HuH-7 (cell line): ENCODE measurements at places on chromosomes 2 and 18.

DNA sequence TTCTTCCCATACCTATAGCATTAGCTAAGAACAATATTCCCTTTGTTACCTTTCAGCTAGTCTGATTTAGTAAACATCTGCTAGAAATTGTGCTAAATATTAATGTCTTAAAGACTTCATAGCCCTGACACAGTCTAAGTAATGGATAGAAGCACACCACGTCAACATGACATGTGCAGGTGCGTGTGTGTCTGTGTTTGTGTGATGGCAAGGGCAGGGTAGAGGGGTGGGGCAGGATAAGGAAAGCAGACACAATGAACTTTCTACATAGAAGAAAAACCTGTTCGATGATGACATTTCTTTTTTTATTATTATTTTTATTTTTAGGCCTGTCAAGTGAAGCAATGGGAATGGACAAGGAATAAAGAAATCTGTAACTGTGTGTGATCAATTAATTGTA is 223.3 kb downstream of the NOL4 start:
- DNase-seq: no peak

GRCh38 chr2:168961450-168962229 is 60.5 kb downstream of the G6PC2 start:
- DNase-seq: peak; percentile 17

DNA sequence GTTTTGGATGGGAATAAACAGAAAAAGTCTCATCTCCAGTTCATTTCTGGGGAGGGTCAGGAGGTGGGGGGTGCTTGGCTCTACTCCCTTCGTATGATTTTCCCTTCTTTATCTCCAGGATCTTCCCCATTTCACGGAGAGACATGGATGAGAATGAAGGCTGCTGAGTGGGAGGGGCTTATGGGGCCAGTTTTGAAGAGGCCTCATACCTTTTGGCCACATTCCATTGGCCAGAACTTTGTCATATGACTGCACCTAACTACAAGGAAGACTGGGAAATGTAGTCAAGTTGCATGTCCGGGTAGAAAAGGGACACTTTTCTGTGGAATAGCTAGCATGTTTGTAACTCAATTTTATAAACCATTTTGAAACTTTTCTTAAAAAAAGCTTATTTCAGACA is 117.6 kb downstream of the NEDD4L start:
- no peak for DNase-seq

DNA sequence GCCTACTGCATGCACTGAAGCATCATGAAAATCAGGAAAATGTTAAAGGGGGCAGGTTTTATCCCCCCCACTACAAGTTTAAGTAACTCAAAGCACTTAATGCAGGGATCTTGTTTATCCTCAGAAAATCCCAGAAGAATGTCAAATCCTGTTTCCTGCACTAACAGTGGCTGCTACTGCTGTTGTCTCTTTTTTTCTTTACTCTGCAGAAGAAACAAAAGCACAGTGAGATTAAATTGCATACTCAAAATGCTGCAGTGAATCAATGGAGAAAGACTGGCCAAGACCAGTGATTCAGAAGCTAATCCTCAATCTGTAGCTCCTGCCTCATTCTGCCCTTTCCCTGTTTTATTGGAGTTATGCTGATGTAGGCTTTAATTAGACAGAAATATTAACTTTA is 332.3 kb upstream of the FIGN start:
- no peak for DNase-seq

DNA sequence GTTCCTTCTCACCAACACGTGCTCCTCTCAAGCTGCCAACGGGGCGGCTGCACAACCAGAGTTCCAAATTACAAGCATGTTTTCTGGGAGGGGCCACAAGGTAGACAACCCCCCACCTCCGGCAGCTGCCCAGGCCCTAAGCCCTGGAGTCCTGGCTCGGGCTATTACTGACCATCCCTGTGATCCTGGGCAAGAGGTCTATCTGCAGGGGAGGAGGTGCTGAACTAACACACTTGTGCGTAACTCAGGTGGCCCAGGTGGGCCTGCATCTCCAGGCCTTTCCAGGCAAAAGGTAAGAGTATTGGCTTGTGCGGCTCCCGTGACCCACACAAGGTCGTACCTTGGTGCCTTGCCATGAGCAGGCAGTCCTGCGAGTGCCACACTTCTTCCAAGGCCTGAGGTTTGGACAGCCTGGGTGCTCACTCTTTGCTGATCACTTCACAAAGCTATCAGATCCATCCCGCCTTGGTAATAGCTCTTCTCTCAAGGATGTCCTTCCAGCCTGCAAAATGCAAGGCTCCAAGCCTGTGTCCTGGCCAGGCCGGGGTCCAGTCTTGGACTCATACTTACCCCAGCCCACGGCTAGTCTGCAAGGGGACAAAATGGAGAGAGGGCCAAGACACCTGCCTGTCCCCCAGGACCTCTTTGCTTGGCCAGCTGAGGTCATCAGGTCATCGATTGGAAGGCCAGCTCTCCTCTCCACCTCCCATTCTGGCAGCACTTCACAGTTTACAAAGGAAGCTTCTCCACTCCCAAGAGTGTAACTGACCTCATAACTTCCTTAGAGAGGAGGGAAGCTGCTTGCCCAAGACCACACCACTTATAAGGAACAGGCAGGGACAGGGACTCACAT is 33.9 kb downstream of the ADRA2B start:
- no peak for DNase-seq

DNA sequence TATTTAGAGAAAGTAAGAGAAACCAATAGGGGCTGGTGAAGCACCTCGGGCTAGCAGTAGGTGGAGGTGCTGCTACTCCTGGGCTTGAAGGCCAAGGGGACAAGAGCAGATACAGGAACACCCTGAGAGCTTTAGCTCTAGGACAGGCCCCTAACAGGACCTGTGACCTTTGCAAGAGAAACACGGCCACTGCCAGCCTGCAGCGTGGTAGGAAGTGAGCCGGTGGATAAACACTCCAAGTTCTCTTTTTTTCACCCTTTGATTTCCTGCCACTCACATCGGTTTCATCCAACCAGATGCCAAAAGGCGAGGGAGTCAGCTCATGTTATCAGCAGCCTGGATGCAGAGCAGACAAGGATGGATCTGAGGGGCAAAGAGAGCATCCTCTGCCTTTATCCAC is 66.8 kb upstream of the SPRED2 start:
- no peak for DNase-seq

DNA sequence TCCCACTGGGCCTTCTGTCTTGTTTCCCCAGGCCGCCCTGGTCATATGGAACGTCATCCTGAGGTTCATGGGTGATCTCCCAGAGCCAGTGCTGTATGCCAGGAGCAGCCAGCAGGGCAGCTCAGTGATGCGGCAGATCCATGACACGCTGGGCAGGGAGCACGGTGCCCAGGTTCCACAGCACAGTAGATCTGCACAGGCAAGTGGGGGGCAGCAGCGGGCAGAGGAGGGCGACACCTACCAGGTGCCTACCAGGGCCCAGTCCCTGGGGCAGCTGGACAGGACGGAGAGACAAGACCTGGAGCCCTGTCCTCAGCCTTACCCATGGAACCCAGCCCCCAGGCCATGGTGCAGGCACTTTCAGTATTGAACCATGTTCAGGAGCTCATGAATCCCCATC is 36.1 kb upstream of the GPR17 start:
- DNase-seq: no peak

DNA sequence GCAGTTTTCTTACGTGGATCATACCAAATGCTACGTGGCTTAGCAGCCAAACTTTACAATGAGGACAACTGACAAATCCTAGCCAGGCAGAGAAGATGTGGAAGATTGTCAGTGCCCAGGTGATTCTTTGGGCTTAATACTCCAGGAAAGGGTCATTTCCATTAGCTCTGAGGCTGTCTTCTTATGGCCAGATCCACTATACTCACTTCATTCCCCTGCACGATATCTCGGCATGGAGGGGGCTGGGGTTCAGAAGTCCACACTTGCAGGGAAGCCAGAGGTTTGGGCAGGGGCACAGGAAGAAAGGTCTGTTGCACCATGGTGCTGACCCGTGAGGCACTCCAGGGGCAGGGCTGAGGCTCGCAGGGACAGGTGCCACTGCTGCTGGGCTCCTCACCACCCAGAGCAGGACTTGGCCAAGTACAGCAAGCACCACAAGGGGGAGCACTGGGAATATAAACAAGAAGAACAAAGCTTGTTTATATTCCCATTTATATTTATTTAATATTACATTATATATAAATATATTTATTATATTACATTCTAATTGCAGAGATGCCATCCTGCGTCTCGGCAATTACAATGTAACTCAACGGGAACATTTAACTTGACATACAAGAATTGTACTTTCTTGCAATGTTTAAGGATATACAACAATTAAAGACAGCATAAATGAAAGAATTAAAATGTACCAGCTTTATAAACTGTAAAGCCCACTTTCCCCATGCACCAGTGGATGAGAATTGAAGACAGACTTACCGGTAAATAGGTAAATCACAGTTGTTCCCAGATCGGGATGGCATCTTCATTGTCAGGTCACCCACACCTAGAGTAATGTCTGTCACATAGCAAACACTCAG is 27.2 kb downstream of the CLUL1 start:
- peak; percentile 51 for DNase-seq

GRCh38 chr2:184936761-184937160 is 338.4 kb downstream of the ZNF804A start:
- DNase-seq: no peak

DNA sequence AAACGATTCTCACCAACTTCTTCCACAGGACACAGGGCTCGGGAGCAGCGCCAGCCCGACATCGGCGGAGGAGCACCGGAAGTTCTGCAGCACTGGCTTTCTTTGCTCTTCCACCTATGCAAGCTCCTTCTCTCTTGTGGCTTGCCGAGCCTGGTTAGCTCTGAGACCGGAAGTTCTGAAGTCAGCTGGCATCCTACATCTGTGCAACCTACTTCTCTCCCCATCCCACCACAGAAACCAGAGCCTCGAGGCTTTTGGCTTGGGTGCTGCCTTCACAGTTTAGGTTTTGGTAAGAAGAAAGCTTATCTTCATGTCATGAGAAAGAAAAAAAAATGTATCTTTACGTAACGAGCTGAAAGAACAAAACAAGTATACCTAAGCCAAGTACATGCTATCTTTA is 111.7 kb downstream of the ANKRD44 start:
- no peak for DNase-seq

DNA sequence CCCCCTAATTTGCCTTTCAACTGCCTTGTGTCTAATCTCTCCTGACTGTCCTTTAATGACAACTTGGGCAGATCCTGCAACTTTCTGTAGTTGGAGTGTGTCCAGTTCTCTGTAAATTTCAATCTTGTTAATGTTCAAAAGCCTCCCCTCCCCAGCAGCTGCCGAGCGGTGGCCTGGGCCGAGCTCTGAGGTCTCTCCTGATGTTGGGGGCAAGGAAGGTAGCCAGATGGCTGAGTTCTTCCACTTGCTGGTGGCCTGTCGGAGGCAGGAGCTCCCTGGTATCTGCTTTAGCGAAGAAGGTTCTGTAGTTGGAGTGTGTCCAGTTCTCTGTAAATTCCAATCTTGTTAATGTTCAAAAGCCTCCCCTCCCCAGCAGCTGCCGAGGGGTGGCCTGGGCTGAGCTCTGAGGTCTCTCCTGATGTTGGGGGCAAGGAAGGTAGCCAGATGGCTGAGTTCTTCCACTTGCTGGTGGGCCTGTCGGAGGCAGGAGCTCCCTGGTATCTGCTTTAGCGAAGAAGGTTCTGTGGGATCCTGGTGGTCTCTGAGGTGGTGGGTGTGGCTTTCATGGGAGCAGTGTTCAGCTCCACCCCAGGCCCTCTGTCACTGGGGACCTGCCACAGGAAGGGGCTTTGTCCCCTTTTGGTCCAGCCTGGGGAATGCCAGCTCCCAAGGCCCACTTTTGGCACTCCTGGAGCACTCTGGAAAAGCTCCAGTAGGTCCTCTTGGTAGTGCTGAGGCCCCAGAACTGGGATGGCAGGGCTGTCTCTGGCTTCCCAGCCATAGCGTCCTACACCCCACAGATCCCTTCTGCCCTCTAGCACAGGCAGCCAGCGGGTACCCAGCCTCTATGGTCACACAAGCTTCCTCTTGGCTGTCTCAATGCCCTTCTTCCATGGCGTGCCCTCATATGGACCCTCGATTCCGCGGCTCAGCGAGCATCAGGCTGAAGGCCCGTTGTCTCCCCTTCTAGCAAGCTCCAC is 211.9 kb downstream of the ALPK2 start:
- no peak for DNase-seq

DNA sequence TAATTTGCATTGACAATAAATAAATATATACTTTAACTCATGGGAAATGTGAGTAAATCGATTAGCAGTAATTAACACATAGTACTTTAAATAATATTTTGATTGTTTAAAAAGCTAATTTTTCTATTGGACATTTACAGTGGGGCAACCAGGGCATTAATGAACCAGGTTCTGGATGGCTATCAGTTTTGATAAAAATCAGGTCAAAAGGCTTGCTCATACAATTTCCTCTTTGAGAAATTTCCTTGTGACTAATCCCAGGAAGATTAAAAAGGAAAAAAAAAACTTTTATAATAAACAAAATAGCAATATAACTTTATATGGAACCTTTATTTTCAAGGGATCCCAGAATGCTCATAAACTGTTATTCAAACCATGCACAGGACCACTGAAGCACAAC is 497.2 kb upstream of the ZEB2 start:
- no peak for DNase-seq

GRCh38 chr2:175393851-175394250 is 212.3 kb upstream of the ATP5MC3 start:
- DNase-seq: no peak

- no peak for DNase-seq
These were observed 14.7 kb downstream of the CUL3 start for GRCh38 chr2:224570328-224570993.

- no peak for DNase-seq
These were observed 10.1 kb downstream of the SP9 start for GRCh38 chr2:174344716-174345461.

- no peak for DNase-seq
These were observed 36.9 kb downstream of the TRAK2 start for GRCh38 chr2:201414099-201415023.

GRCh38 chr18:63603772-63604171 is 16.6 kb downstream of the SERPINB13 start:
- DNase-seq: no peak

DNA sequence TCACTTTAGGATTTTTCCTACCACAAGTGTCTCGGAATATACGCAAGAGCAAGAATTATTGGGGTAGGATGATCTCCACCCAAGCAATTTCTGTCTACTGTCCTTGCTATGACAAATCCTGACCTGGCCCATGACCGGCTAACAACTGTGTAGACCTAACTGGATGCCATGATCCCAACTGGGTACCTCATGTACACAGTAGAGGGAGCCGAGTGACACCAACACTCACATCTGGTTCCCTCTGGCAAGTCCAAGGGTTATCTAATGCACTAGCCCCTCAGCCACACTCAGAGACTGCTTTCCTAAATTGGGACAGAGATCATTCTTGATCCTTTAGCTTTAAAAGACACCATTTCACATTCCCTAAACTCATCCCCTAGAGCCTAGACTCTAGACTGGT is 60.7 kb upstream of the ZNF532 start:
- no peak for DNase-seq

- no peak for DNase-seq
These were observed 41.8 kb downstream of the CCDC102B start for GRCh38 chr18:68839701-68840100.

- no peak for DNase-seq
These were observed 193.4 kb upstream of the NRXN1 start for GRCh38 chr2:51225377-51225776.
